Adrenal gland (tissue), 19 donors: ENCODE measurements at places on chromosomes 4 and X. TPM values are rescaled to one million over a fixed set of nuclear protein-coding genes. Genes with fewer than 3 reads are reported as not detected.

DNA sequence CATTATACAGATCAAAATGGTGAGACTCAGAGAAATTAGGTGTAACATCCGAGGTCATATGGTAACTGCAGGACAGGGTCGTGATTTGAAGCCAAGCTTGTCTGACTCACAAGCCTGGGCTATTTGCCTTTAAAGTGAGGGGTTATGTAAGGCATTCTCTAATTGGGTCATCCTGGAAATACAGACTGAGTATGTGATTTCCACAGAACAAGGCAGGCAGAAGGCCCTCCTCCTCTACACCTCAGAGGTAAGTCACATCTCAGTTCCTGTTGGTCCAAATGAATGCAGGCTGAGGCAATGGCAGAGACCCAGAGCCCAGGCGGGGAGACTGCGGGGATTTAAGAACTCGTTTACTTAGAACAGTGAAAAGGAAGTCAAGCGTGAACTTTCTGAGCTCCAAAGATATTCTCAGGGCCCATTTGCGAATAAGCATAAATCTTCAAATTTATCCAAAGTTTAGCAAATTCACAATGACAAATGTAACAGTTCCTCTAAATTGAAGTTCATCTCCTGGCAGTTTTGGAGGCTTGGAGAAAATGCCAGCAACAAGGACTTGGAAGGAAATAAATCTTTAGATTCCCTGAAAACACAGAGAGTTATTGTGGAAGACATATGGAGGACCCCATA lies 153.3 kb downstream of the LDB2 start:
- H3K4me1 ChIP-seq: no peaks in the 10 kb centered on the region
- H3K4me3 ChIP-seq: no peak overlapping the region
- H3K27ac ChIP-seq: no peak overlapping the region
- peak; percentile 75 for DNase-seq
- H3K27me3 ChIP-seq: no peaks in the 10 kb centered on the region
- no peaks in the 10 kb centered on the region for H3K36me3 ChIP-seq

ARSJ gene
- total RNA-seq: 6.1 TPM

GRCh38 chr4:24249972-24250371 lies 334.4 kb downstream of the DHX15 start:
- no peaks in the 10 kb centered on the region for H3K36me3 ChIP-seq
- no peak overlapping the region for H3K27ac ChIP-seq
- H3K27me3 ChIP-seq: no peaks in the 10 kb centered on the region
- H3K4me1 ChIP-seq: no peaks in the 10 kb centered on the region
- no peak overlapping the region for H3K4me3 ChIP-seq

- peak; percentile 65 for DNase-seq
- no peak overlapping the region for H3K27ac ChIP-seq
- no peaks in the 10 kb centered on the region for H3K36me3 ChIP-seq
- no peak overlapping the region for H3K4me3 ChIP-seq
- peaks cover 3% of the 10 kb centered on the region for H3K27me3 ChIP-seq
These were observed 17.3 kb downstream of the CTPS2 start for GRCh38 chrX:16695079-16695676.

DNA sequence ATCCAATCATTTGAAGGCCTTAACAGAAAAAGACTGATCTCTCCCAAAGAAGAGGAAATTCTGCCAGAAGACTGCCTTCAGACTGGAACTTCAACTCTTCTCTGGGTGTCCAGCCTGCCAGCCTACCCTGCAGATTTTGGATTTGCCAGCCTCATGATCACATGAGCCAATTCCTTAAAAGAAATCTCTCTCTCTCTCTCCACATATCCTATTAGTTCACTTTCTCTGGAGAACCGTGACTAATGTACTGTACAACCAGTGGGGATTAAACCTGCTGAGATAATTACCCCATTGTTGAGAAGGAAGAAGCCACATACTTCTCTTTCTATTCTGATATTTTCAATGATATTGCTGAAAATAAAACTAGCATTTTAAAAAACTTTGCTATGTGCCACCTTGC lies 711.3 kb upstream of the AMOT start:
- DNase-seq: no peak
- no peak overlapping the region for H3K4me3 ChIP-seq
- peaks cover 14% of the 10 kb centered on the region for H3K27me3 ChIP-seq
- no peaks in the 10 kb centered on the region for H3K36me3 ChIP-seq

TMPRSS11E gene
- total RNA-seq: not detected

- no peaks in the 10 kb centered on the region for H3K36me3 ChIP-seq
- no peak for DNase-seq
- no peak overlapping the region for H3K4me3 ChIP-seq
- no peaks in the 10 kb centered on the region for H3K4me1 ChIP-seq
- no peaks in the 10 kb centered on the region for H3K27me3 ChIP-seq
These were observed 45.8 kb upstream of the PITX2 start for GRCh38 chr4:110668463-110669235.

GRCh38 chrX:20147561-20147960 lies 5.9 kb upstream of the EIF1AX start:
- H3K4me3 ChIP-seq: no peak overlapping the region
- no peaks in the 10 kb centered on the region for H3K36me3 ChIP-seq
- H3K27me3 ChIP-seq: no peaks in the 10 kb centered on the region
- no peaks in the 10 kb centered on the region for H3K4me1 ChIP-seq
- no peak overlapping the region for H3K27ac ChIP-seq

- H3K27me3 ChIP-seq: no peaks in the 10 kb centered on the region
- H3K4me3 ChIP-seq: no peak overlapping the region
- no peaks in the 10 kb centered on the region for H3K4me1 ChIP-seq
- no peaks in the 10 kb centered on the region for H3K36me3 ChIP-seq
These were observed 6.0 kb upstream of the CCKAR start for GRCh38 chr4:26496207-26496783.

NXF2B gene
- not detected for total RNA-seq

TBC1D25 gene
- total RNA-seq: 14.5 TPM

- no peak overlapping the region for H3K27ac ChIP-seq
- no peak overlapping the region for H3K4me3 ChIP-seq
- DNase-seq: no peak
- no peaks in the 10 kb centered on the region for H3K27me3 ChIP-seq
- no peaks in the 10 kb centered on the region for H3K36me3 ChIP-seq
- H3K4me1 ChIP-seq: no peaks in the 10 kb centered on the region
These were observed 24.2 kb upstream of the CXCL2 start for GRCh38 chr4:74123065-74123728.

DNA sequence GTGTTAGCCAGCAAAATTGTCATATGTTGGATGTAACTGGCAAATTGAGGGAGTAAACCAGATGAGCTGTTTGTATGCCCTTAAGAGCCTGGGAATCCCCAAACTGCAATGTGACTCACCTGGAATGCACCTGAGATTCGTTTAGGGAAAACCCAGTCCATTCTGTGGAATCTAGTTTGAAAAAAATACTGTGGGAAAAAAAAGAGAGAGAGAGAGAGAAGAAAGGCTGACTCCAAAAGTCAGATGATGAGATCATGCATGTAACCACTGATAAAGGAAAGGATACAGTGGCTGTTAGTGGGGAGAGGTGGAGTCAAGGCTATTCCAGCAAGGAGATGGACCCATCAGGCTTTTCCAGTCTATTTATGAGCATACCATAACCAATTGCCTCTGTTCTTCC lies 48.5 kb downstream of the SLC9A7 start:
- H3K4me3 ChIP-seq: no peak overlapping the region
- H3K4me1 ChIP-seq: no peaks in the 10 kb centered on the region
- no peak for DNase-seq
- no peak overlapping the region for H3K27ac ChIP-seq

TEX13C gene
- not detected for total RNA-seq

DNA sequence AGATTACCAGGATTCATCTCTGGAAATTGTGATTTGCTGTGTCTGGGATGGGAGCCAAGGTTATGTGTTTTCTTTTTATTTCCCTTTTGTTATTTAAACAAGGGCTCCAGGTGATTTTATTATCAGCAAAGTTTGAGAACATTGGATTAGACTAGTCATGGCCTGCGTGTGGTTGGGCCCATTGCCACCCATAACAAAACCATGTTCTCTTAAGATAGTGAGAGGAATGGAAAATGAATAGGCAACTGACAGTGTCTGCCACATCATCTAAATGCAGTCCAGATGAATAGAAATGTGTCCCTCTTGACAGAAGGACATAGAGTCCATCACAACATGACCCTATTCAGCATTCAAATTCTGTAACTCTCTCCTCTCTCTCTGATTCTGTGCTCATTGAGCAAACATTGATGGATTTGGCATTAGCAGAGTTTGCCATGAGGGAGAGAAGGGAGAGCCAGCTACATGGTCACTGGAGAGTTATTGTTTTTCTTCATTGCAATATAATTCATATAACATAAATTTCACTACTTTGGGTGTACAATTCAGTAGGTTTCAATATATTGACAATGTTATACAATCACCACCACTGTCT lies 11.7 kb downstream of the XK start:
- no peak overlapping the region for H3K27ac ChIP-seq
- H3K36me3 ChIP-seq: no peaks in the 10 kb centered on the region
- no peak overlapping the region for H3K4me3 ChIP-seq
- no peak for DNase-seq
- no peaks in the 10 kb centered on the region for H3K4me1 ChIP-seq
- peaks cover 3% of the 10 kb centered on the region for H3K27me3 ChIP-seq

- DNase-seq: no peak
- H3K4me3 ChIP-seq: no peak overlapping the region
- peaks cover 9% of the 10 kb centered on the region for H3K27me3 ChIP-seq
- H3K36me3 ChIP-seq: no peaks in the 10 kb centered on the region
These were observed 94.5 kb downstream of the RASGEF1B start for GRCh38 chr4:81377191-81377590.

DNA sequence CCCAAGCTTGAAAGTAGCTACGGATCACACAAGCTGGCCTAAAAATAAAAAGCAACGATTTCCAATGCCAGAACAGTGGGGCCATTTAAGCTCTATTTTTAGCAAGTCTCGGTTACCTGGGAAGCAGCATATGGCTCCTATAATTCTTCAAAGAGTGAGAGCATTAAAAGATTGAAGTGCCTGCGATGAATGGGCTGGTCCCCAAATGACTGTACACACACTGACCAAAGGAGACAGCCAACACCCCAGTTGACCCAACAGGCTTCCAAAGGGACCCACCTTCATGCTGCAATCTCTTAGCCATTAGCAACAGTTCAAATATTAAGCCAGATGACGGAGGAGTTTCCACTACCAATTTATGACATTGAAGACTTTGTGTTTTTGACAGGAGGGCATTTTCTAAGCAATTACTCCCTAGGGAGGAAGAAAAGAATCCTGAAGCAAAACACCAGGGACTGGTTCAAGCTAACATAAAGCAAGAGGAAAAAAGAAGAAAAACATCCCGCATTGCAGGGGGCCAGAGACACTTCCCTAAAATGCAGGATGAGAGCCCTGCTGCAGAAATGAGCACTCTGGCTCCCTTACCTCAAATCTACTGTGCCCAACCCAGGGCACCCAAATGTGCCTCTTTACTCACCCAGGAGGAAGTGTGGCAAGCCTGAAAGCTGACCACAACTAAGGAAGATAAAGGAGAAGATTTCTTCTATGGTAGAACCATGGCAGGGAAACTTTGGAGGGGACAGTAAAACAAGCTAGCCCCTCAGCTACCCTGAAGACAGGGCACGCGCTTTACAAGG lies 21.6 kb downstream of the SH3KBP1 start:
- H3K4me3 ChIP-seq: no peak overlapping the region
- no peaks in the 10 kb centered on the region for H3K4me1 ChIP-seq
- peak overlapping the region; percentile 6 for H3K27ac ChIP-seq
- no peaks in the 10 kb centered on the region for H3K36me3 ChIP-seq
- no peaks in the 10 kb centered on the region for H3K27me3 ChIP-seq
- DNase-seq: peak; percentile 13

DNA sequence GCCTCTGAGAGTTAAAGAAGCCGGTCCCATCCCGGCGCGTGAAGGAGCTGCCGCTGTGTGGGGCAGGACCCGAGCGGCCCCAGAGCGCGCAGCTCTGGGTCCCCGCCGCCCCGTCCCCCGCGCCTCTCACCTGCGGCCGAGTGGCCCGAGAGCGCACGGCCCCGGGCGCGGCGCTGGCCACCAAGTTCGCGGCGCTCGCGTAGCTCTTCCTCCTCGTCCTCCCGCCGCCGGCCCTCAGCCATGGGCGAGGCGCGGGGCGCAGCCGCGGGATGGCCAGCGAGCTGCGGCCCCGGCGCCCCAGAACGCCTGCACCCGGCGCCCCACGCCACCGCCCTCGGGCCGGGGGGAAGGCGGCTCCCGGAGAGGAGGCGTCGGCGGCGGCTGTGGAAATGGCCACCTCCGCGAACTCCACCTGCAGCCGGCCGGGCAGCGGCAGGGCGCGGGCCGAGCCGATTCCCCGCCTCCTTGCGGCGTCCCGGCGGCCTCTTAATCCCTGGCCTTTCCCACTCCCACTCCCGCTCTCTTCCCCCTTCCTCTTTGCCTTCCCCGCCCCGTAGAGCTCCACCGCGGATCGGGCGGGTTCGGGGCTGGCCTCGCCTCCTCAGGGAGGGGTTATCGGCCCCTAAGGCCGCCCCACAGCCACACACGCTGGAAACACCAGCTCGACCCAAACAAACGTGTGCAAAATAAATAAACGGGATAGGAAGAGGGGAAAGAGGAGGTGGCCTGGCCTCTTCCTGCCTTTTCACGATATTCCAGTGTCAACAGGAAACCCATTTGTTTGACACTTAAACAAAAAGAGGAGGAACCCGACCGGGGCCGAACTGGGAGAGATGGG lies at the start of gene SH3D19:
Gene SH3D19 (minus strand): TSS at position 495 of the 838 bp plus-strand sequence. CDS start 253 bp downstream, at position 242.
- H3K4me3 ChIP-seq: no peak within 1 kb of the TSS
- H3K36me3 ChIP-seq: no peaks in the 10 kb centered on the region
- H3K27ac ChIP-seq: peak within 1 kb of the TSS; percentile 95
- peak; percentile 70 for DNase-seq

- no peaks in the 10 kb centered on the region for H3K4me1 ChIP-seq
- no peaks in the 10 kb centered on the region for H3K27me3 ChIP-seq
- no peak for DNase-seq
These were observed 1057.0 kb upstream of the SLIT2 start for GRCh38 chr4:19194672-19195071.

RAB33A gene
- total RNA-seq: 2.0 TPM

- no peaks in the 10 kb centered on the region for H3K4me1 ChIP-seq
- H3K4me3 ChIP-seq: no peak overlapping the region
- H3K27ac ChIP-seq: no peak overlapping the region
- no peak for DNase-seq
- H3K36me3 ChIP-seq: no peaks in the 10 kb centered on the region
These were observed 53.6 kb upstream of the SPANXB1 start for GRCh38 chrX:140948827-140949226.

- DNase-seq: peak; percentile 67
- no peaks in the 10 kb centered on the region for H3K27me3 ChIP-seq
- H3K4me3 ChIP-seq: no peak within 1 kb of the TSS
- no peaks in the 10 kb centered on the region for H3K4me1 ChIP-seq
These were observed at the start of gene VEGFC for GRCh38 chr4:176792326-176793059. Gene VEGFC, minus strand, starts transcription at chr4:176792922. Its CDS starts 611 bp downstream, at chr4:176792311.

ZNF630 gene
- 2.3 TPM for total RNA-seq

VBP1 gene
- total RNA-seq: 31.6 TPM

DNA sequence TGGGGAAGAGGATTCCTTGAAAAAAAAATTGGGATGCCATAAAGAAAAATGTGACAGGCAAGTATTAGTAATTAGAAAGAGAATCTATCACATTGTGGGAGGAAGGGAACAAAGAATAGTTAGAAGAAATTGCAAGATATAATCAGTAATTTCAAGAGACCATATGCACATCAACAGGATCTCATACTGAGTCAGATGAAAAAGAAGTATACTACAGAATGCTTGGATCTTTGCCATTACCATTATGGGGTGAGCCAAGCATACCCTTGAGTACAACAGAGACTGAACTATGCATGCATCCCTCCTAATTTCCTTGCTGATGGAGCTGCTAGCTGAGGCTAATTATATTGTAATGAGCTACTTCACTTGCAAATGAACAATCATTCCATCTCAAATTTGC lies 287.6 kb downstream of the PAPSS1 start:
- no peaks in the 10 kb centered on the region for H3K36me3 ChIP-seq
- no peak for DNase-seq
- no peaks in the 10 kb centered on the region for H3K27me3 ChIP-seq
- H3K27ac ChIP-seq: no peak overlapping the region
- no peak overlapping the region for H3K4me3 ChIP-seq

GRCh38 chrX:136447968-136448367 lies 39.8 kb upstream of the BRS3 start:
- no peaks in the 10 kb centered on the region for H3K4me1 ChIP-seq
- no peak overlapping the region for H3K4me3 ChIP-seq
- H3K36me3 ChIP-seq: no peaks in the 10 kb centered on the region
